NCI-H2081 treated with DMSO at 0.1 percent for 48 hours (cell line): ENCODE measurements at places on chromosomes 2 and 18.

DNA sequence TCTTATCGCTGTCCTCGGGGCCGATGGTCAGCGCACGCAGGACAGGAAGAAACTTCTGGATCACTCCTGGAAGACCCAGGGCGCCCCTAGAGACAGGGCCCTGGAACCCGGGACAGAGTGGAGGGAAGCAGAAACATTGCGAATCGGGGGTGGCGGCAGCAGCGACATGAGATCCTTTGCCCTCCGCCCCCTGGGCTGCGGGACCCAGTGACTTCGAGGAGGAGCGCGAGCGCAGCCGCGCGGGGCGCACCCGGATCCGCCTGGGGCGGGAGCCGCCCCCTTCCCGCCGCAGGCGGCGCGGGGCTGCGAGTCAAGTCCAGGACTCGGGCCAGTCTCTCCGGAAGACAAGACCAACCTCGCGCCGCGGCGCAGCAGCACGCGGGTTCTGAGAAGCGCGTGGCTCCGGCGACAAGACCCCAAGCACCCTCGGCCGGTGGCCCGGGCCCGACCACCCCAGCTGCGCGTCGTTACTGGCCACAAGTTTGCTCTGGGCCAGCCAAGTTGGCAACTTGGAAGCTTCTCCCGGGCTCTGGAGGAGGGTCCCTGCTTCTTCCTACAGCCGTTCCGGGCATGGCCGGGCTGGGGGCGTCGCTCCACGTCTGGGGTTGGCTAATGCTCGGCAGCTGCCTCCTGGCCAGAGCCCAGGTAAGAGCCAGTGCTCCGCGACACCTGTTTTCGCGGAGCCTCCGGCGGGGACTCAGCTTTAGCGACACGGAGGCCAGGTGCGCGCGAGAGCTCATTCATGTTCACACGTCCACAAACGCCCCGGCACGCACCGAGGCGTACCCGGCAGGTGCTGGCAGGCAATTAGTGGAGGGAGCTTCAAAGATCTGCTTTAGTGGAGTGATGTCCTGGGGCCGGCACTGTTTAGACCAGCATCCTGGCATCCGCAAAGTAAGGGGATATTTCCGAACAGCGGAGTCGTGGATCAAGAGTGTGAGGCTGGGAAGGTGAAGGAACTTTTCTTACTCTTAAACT lies at the start of gene PTH2R:
Gene PTH2R (plus strand): TSS at position 319 of the 978 bp plus-strand sequence. CDS start 252 bp downstream, at position 571.
- no peak for DNase-seq

DNA sequence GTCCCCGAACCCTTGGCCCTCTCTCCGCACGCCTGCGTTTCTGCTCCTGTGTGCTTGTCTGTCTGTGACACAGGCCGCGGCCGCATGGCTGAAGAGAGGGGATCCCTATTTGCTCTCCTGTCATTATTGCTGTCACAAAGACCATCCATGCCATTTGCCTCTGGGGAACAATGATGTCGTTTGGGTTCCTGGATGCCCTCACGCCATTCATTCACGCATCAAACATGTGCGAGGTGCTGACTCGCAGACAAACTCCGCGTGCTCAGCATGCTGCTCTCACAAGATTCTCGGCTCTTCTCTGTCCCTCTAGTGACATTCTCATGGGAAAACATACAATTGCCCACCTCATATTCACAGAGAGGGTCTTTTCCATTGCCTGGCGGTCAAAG lies 67.8 kb downstream of the ASB1 start:
- DNase-seq, result no peak

- no peak for DNase-seq
Observed at GRCh38 chr2:45771261-45771660, 119.8 kb downstream of the PRKCE start.

DNA sequence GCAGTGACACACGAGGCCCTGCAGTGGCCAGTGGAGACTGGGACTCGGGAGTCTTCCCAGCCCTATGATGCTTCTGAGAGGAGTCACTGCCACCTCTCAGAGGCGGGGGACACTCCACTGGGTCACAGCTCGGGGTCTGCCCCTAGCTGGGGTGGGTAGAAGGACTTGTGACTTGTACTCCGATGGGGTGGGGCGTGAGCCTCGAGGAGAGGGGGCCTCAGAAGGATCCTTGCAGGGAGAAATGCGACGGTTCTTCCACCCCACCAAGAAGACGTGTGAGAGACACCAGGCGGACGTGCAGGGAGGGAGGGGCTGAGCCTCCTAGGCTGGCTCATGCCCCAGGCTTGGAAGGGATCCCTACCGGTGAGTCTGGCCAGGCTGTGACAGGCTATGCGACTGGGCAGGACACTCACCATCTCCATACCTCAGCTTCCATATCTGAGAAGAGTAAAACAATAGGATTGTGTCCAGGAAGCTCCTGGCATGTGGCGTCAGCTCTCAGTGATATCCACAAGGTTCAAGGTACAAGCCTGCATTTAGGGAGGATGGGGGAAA lies 11.1 kb upstream of the OTOS start:
- DNase-seq, result no peak

- no peak for DNase-seq
Observed at GRCh38 chr18:58557008-58557435, 71.9 kb downstream of the ALPK2 start.

DNA sequence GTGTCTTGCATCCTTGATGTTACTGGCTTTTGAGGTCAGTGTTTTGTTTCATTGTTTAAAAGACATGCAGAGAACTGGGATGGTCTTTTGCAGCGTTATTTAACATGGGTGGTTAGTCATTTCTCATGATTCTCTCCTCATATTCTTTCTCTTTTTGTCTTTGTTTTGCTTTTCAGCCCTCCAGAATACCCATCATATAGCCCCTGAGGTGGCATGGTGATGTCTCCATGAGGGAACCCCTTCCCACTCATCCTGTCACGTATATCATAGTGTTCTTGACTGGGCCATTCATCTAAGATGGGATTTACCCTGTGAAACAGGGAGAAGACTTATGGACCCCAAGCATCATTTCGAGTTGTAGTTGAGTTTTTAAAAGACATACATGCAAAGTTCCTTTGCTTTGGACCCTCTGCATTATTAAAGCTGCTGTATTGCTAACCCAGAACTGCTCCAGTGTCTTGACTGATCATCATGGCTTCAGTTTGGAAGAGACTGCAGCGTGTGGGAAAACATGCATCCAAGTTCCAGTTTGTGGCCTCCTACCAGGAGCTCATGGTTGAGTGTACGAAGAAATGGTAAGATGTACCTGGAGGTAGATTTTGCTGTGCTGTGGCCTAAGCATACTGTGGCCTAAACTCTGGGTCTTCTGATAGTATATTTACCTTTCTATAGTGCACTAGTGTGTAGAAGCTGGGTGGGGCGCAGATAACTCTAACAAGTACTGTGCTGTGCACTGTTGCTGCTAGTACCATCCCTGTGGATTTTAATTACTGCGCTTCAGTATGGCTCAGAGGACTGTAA lies 1.4 kb downstream of the EHBP1 start:
- DNase-seq, result no peak

DNA sequence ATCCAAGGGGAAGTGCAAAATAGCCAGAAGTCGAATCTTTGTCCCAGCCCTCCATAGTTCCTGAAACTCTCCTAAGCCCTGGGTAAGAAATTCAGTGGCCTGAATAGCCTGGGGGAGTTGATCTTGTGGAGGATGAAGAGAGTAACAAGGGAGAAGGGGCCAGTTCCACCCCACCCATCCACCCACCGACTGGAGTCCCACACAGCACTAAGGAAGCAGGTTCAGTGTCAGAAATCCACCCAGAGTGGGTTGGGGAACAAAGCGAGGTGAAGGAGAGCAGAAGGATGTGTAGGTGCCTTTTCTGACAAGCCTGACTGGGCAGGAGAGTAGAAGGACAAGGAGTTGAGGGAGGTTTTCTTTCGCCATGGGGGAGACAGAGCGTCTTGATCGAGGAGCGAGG lies 136.8 kb downstream of the SMAD2 start:
- no peak for DNase-seq

DNA sequence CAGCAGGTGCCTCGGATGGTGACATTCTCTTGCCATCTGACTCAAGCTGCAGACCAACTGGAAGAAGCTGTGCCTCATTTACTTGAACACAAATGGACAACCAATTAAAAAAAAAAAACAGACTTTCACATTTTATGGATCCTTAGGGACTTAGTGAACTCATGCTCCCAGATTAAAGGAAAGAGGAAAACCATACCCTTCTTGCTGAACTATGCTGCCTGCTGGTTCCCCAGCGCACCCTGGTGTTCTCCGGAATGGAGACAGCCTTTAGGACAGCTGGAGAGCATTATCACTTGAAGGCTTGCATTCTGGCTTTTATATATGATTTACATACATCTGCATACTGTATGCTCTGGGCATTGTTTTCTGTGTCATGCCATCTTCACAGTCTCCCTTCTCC lies 370.7 kb downstream of the SLC4A3 start:
- DNase-seq, result no peak

DNA sequence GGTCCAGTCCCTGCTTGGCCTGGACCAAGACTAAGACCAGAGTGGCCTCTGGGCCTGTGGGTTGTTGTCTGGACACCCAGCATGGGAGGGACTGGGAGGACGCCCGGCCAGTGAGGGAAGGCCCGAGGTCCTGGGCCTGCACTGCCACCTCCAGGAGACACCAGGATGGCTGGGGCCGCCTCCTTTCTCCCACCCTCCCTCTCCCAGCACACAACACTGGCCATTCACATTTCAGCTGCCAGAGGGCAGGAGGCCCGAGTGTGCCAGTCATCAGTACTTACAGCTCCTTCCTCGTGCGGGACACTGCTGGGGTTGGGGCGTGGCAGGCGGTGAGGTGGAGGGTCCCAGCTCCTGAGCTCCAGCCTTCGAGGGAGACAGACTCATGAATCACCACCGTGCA lies 133.5 kb downstream of the ASB1 start:
- no peak for DNase-seq

- DNase-seq, result no peak
Observed at GRCh38 chr2:226411727-226412360, 387.8 kb downstream of the IRS1 start.

- no peak for DNase-seq
Observed at GRCh38 chr18:79476918-79477571, 81.3 kb downstream of the NFATC1 start.

DNA sequence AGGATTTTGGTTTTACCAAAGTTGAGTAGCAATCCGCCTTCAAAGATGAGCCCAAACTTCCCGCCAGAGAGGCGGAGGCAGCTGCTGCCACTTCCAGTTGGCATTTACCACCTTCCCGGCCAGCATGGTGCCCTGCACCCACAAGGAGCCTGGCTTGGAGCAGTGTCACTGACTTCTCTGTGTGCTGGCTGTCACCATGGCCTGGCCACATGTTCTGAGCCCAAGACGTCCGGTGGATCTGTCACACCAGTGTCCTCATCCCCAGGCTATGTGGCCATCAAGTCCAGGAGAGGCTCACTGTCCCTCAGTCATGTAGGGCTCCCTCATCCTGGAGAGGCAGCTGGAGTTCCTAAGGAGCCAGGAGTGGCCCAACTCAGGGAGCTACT lies 100.6 kb downstream of the ACKR3 start:
- no peak for DNase-seq

DNA sequence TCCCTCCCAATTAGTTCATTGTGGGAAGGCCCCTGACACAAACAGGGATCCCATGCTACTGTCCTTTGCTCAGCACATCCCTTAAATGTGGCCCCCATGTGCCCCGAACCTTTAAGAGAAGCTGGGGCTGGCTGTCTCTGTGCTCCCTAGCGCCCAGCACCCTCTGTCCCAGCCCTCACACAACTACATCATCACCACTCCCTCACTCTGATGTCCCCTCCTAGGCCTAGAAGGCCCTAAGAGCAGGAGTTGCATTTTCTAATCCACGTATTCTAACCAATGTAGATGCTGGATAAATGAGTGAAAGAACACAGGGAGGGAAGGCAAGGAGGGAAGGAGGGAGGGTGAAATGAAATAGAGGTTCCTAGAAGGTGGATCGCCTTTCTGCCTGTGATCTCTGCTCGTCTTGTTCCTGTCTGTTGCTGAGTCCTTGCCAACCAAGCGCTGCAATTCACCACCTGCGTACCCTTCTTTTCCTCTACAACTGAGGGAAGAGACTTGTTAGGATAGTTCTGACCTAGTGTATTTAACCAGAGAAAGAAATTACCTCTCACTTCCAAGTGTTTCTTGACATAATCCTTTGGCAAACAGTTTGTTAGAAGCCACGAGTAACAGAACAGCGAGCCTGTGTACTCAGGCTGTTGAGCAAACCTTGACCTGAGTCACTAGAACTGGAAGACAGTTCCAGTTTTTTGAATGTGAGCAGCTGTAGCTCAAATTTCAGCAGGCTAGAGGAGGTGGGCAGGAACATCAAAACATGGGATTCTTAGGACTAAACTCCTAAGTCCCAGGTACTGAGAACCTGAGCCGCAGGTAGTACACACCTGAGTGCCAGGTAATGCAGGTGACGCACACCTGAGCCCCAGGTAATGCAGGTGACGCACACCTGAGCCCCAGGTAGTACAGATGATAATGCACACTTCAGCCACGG lies 181.5 kb upstream of the ID2 start:
- DNase-seq, result no peak

GRCh38 chr2:206230060-206230762 lies 44.3 kb upstream of the ZDBF2 start:
- peak; percentile 67 for DNase-seq

DNA sequence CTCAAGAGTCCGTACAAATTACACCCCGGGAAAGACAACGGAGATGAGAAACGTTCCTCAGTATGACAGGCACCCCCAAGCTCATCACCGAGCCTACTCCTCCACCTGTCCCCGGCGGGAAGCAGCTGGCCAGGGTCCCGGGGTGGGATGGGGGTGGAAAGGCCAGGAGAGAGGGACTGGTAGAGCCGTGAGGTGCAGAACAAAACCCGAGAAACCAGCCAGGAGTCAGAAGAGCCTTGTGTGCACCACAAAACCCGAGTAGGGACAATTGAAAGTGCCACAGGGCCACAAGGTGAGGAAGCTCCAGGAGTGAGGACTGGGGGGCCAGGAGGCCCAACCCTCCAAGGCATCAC lies 75.5 kb upstream of the SALL3 start:
- no peak for DNase-seq

DNA sequence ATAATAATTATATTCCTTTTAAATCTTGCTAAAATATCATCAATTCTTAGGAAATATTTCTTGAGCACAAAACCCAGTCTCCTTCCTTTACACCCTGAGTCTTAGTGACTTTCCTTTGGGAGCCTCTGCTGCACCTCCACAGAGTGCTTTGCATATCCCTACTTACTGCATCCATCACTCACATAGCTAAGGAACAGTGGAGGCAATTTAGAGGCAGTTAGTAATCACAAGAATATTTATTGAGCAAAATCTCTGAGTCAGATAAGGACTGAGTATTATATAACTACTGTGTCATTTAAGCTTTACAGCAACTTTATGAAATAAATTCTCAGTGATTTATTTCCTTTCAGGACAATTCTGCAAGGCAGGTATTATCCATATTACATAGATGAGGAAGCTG lies 327.7 kb downstream of the TMX3 start:
- no peak for DNase-seq
